Suprapubic skin (tissue), 4 donors: ENCODE measurements at places on chromosomes 3 and 15. TPM values are rescaled to one million over a fixed set of nuclear protein-coding genes. Genes with fewer than 3 reads are reported as not detected.
A peak's percentile ranks its signal among the peaks of the same experiment; 100 is the strongest.

Gene GABRA5
- not detected for total RNA-seq

Gene CADM2
- total RNA-seq = 0.68 TPM

Gene MRAS
- 29.6 TPM for total RNA-seq

Gene TTC23
- total RNA-seq = 14.4 TPM

Gene STRIT1
- total RNA-seq = not detected

Gene CLPX
- 46.5 TPM for total RNA-seq

- no peak for DNase-seq
Observed at GRCh38 chr3:71858503-71859122, 73.7 kb upstream of the PROK2 start.

DNA sequence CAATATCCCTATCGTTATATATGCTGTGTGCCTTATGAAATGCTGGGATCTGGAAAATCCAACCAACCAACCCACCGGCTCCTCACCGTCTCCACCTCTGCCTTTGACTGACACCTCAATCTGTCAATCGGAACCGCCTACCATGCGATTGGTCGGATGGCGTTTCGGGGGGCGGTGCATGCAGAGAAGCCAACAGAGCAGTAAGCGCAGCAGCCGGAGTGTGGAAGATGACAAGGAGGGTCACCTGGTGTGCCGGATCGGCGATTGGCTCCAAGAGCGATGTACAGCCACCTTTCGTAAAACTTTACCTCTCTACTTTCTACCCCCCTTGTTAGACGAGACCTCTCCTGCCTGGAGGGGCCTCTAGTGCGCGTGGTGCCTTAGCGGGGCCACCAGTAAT, 6.3 kb downstream of the CLK3 start:
- DNase-seq = no peak

DNA sequence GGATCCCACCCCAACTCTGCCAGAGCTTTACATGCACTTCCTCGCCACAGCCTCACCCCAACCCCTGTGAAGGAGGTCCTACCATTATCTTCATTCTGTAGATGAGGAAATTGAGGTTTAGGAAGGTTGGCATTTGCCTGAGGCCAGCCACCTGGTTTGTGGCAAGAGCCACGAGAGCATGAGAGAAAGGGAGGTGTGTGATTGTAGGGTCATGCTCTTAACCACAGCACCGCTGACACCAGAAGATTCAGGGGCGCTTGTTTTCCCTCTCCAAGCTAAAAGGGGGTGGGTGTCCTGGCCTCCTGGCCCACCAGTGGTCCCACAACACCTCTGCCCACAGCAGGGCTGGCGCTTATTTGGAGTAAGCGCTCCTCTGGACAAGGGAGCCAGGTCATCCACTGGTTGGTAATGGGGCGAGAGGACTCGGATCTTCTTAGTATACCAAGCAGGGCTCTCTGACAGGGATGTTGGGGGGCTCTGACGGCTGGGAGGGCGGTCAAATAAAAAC, 691 bp downstream of the RHCG start:
- peak; percentile 27 for DNase-seq

- DNase-seq = no peak
Observed at GRCh38 chr15:81419332-81419943, 45.4 kb upstream of the TMC3 start.

GRCh38 chr3:193998628-193999195, 137.2 kb upstream of the HES1 start:
- DNase-seq = no peak

DNA sequence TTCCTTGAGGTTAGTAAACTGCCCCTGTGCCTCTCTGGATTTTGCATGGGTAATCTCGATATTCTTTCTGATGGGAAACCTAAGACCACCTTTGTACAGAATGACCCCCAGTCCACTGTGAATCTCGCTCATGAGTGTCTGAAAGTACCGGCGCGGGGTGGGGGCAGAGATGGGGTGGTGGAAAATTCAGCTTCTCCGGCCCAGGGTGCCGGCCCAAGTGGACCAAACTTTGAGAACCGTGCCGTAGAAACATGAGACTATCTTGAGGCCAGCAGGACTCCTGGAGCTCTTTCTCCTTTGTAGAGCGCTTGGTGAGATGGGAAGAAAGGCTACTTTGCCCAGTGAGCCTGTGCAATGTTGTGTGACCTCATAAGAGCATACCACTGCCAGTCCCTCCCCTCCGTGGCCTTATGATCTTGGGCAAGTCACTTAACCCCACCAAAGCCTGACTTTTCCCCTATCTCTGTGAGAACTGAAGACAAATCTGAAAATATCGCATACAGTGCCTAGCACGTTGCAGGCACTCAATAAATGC, 40.4 kb upstream of the VEPH1 start:
- no peak for DNase-seq

GRCh38 chr3:13706451-13706850, 157.5 kb downstream of the FBLN2 start:
- DNase-seq = peak; percentile 43

DNA sequence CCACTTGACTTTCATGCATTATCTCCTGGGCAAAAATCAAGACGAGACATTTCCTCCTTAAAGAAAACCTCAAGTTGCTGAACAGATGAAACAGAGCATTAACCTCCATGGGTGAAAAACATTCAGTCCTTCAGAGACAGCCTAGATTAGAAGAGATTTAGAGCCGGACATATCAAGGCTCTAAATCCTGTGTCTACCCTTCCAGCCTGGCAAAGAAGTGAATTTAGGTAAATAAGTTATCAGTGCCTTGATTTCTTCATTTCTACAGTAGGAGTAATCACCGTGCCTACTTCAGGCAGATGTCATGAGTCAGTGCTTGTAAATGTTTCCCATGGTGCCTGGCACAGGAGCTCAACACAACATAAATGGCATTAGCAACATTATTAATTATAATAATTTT, 159.3 kb upstream of the PRICKLE2 start:
- DNase-seq = no peak

- peak; percentile 87 for DNase-seq
Observed at GRCh38 chr3:185976977-185977678, 39.3 kb upstream of the TRA2B start.

DNA sequence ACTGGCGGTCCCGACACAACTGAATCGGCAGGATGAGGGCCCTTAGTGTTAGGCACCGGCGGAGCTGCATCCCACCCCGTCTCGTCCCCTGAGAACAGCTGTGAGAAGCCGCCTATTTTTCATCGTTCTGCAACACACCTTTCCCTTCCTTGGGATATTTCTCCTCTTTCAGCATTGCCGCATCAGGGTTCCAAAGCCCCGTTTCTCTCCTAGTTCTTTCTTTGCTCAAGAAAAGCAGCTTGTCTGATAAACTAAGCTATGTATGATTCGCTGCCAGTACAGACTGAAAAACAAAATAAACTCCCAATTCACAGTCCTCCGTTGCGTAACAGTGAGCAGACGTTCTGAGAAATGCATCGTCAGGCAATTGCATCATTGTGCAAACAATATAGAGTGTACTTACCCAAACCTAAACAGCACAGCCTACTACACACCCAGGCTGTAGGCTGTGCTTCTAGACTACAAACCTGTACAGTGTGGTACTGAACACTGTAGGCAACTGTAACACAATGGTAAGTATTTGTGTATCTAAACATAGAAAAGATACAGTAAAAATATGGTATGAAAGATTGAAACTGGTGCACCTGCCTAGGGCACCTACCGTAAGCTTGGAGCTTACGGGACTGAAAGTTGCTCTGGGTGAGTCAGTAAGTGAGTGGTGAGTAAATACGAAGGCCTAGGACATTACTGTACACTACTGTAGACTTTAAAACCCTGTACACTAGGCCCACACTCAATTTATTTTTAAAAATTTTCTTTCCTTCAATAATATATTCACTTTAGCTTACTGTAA, 8.9 kb upstream of the ADAMTS17 start:
- no peak for DNase-seq

- DNase-seq = no peak
Observed at GRCh38 chr3:37115446-37115845, 58.9 kb downstream of the LRRFIP2 start.

DNA sequence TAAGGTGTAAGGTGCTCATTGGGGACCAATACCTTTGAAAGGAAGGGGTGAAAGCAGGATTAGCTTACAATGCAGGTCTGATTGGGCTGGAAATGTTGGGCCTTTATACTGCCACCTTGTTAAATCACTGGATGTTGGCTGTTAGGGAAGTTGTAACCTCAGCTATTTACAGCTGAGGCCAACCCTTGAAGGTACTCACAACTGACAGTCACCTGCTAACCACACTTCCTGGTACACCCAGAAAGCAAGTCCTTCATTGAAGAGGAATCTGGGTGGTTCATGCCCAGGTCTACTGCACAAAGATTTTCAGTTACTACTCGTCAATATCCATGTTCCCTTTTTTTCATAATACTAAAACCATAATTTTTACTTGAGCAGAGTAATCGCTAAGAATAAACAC, 65.4 kb upstream of the CLDN18 start:
- DNase-seq = no peak

DNA sequence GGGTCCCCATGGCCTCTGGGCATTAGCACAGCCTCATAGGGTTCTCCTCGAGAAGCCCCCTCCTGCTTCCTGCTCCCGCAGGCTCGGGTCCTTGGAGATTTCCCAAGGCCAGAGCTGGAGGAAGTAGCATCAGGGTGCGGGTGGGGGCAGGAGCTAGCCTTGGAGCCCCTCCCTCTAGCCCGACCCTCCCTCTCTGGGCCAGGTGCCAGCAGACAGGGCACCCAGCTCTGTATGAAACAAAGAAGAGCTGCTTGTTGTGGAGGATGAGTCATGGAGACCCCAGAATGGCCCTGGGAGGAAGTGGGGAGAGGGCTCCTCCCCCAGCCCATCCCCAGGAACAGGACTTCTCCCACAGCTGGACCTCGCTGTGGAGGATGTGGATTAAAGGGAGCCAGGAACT, 29.2 kb downstream of the EPHB3 start:
- no peak for DNase-seq

DNA sequence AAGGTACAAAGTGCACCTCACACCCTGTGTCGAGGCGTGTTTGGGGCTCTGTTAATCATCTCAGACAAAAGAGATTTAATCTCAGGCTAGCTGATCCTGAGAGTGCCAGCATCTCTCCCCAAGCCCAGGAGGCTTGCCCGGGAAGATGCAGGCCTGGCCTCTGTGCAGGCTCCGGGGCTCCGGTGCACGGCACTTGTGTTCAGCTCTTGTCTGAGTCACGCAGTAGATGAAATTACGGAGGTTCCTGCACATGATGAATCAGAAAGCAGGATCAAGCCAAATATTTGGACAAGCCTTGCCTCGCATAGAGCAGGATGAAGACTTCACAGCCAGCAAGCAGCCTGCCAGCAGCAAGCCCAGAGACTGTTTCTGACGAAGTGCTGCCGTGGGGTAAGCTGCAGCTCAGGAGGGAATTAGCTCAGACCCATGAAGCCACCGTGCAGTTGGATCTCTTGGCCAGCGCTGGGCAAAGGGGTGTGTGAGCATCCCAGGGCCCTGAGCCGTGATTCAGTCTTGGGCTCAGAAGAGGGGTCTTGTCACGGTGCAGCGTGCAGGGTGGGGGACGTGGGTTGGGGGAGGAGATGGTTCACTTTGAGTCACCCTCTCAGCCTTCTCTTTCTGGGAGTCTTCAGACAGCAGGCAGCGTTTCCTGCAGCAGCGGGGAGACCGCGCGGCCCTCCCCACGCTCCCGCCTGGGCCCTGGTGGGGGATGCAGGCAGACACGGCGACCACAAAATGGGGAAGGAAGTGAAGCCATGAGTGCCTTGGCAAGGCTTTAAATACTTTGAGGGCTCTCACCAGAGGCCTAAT, 89.2 kb upstream of the MEF2A start:
- no peak for DNase-seq

DNA sequence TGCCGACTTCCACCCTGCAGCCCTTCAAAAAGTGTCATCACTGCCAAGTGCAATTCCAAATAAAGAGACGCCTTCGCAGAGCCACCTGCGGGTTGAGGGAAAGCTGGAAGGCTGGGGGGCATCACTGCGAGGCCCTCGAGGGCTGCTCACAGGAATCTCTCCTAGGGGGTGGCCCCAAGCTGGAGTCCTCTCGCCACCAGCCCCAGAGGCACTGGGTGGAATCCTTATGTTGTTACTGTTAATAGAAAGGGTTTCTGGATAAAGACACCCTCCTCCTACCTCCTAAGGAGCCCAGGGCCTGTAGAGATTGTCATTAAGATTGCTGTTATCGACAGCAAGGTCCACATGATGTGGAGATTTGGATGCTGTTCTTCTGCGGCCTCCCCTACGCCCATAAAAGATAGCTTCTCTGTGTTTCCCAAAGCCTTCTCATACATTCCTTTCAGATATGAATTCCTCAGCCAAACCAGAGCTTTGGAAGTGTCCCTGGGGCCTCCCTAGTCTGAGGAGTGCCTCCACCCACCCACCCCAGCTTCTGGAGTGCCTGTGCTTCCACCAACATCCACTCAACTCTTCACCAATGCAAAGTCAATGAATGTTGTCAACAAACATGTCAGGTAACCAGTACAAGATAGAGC, 512.7 kb downstream of the SHQ1 start:
- DNase-seq = no peak
